H1 (cell line): ENCODE measurements at places on chromosomes 2 and 18. TPM values are rescaled to one million over a fixed set of nuclear protein-coding genes. Genes with fewer than 3 reads are reported as not detected.

The ITPRIPL1 gene
- 16.1 and 17.1 TPM in 2 replicates for total RNA-seq

The KCNG3 gene
- 21.3 and 22.3 TPM in 2 replicates for total RNA-seq

DNA sequence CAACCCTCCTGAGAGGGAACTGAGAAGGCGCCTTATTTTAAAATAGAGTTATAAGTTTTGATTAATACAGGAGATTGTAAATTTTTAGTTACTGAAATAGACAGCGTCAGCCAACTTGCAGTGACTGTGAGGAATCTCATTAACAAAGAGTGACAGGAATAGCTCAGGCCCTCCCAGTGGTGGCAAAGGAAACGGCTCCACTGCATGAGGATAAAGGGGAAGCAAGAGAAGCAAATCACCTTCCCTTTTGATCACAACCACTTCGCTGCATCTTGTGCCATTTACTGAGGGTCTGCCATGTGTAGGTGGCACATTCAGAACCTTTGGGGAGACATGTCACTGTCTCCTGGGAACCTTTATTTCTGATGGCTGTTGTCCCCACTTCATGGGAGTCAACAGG is 612.4 kb upstream of the RAB6C start:
- DNase-seq, result no peak

DNA sequence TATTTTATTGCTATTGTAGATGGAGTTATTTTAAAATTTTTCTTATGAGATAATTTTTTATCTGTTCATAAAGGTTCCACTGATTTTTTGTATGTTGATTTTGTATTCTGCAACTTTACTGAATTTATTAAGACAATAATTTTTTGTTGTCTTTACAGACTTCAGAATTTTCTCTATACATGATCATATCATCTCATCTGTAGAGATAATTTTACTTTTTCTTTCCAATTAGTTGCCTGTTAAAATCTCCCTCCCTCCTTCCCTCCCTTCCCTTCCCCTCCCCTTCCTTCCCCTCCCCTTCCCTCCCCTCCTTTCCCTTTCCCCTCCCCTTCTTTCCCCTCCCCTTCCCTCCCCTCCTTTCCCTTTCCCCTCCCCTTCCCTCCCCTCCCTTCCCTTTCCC is 378.1 kb downstream of the SOCS6 start:
- no peak for DNase-seq

The SANBR gene
- 12.0 and 12.1 TPM in 2 replicates for total RNA-seq
